ENCODE measurements at places on chromosomes 2 and 18.

DNA sequence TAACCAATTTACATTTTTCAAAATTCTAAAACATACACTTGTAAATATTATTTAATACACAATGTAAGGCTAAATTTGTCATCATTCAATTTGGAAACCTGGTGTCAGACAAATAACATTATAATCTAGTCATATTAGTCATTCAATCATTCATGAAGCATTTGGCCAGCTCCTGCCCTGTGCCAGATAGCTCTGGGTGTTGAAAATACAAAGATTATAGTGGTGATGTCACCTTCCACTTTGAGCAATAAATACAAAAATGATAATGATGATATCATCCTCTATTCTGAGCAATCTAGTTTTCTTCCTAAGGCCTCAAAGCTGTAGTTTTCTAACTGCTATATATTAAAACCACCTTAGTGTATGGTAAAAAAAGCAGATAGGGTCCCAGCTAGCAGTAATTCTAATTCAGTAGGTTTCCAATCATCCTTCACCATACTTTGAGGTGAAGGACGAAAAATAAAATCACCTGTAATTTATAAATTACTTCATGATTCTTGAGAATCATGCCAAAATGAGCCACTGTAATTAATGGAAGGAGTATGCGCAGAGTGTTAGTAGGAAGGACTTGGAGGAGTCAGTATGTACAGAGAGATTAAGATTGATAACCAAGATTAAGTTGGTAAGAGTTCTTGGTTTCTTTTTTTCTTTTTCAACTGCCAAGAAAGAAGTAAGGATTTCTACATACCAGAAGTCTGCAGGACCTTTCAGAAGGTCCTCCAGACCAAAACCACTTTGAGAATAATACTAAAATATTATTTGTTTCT lies 23.2 kb downstream of the MEMO1 start:
- DNase-seq: peak; percentile 91

DNA sequence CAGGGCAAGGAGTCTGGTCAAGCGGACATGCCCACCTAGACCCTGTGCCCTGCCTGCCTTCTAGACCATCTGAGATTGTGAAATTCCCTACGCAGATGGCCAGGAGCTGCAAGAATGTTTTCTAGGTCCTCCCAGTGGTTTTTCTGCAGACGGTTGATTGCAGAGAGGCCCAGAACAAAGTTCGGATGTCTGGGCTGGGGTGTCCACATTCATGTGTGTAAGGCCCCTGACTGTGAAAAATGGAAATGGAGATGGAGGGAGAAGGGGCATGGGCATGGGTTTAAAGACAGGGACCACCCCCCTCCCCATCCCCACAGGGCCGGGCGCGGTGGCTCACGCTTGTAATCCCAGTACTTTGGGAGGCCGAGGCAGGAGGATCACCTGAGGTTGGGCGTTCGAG lies 11.8 kb downstream of the ARHGAP25 start:
- DNase-seq: no peak

DNA sequence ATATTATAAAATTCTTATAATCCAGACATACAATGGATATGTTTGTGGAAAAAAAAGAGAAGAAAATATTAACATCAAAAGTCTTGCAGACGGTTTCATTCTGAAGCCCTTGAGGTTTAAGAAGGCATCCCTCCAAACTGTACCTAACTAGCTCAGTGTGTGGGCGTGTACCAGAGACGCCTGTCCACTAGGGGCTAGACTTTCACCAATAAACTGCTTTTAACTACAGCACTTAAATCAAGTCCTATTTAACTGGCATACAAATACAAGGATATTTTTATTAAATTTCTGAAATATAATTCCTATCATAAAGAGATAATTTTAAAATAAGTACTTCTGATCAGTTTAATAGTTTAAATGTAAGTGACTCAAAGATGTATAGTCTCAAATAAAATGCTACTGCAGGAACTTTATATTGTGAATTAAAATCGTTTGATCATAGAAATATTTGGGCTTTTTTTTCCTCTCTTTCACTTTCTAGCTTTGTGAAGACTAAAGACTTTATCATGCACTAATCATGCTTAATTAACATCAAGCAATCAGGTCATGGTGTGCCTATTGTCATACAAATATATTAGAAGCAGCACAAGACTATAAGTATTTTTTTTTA lies 437.7 kb downstream of the SATB2 start:
- DNase-seq: no peak

- DNase-seq: no peak
Measured at GRCh38 chr2:129458436-129458835, 521.0 kb upstream of the RAB6C start.

- no peak for DNase-seq
Measured at GRCh38 chr2:134142341-134142738, 111.5 kb upstream of the MGAT5 start.

DNA sequence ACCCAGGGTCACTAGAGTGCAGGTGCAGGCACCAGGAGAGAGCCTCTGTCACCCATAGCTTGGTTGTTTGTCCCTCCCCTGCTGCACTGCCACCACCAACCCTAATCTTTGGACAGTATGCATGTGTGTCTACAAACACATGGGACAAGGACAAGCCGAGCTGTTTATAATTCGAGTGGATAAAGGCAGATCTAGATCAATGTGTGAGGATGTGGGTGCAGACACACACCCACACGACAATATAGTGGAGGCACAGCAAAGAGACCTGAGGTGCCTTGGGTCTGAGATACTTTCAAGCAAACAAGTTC lies 199.2 kb downstream of the TNS1 start:
- no peak for DNase-seq

DNA sequence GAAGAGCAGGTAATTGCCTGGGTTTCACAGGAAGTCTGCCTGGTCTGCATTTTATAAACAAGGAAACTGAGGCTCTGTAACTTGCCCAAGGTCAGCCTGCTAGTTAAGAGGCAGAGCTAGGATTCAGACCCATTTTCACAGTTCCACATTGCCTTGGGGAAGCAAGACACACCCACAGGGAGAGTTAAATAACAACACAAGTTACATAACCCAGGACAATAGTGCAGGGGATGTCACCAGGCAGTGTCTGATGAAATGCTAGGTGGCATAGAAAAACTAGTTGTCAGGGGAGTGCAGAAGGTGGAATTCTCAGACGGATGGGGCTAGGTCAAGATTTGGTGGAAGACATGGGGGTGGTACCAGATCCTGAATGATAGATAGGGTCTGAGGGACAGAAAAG lies 69.7 kb downstream of the PRKCE start:
- DNase-seq: peak; percentile 17

DNA sequence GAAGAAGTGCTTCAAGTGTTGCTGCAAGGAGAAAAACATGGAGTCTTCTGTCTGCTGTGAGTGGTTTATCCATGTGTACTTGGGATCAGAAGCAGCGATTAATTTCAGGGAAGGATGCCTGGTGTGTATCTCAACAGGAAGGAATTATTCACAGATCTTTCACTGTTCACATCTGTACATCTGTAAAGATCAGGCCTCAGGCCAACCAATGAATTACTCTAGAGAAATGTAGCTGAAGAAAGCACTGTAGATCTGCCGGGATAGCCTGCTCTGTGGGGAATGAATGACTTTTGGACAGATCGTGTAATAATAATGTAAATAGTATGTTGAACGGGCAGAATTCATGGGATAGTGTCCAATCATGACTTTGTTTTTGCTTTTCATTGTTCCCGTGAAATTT lies 54.0 kb upstream of the SPP2 start:
- DNase-seq: no peak

DNA sequence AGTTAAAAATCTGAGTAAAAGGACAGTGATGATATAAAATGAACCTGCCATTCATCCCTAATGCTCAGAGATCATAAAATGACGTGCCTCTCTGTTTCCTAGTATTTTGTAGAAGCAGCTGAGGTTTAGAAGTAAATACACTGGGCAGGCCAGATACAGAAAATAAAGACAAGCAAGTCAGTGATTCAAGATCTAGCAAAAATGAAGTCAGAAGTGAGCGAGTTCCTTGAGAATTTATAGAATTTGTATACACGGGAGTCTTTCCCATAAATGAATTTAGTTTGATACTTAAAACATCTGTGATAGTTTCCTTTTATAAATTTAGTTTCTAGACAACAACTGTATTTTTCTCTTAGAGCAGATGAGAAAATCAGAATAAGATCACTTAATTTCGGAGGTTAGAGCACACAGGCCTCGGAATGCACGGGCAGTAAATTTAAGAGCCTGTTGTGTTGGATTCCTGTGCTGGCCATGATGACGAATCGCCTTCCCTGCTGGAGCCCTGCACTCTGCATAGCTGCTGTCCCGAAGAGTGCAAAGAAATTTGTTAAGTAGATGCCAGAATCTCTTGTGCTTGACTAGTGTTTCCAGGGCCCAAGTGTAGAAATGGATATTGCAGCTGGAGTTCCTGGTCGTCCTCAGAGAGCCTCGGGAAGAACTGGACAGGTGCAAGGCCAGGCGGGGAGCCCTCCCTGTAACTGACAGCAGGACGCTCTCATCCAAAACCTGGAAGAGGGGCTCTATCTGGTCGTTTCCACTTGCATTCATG lies 83.7 kb upstream of the RBM44 start:
- DNase-seq: no peak

DNA sequence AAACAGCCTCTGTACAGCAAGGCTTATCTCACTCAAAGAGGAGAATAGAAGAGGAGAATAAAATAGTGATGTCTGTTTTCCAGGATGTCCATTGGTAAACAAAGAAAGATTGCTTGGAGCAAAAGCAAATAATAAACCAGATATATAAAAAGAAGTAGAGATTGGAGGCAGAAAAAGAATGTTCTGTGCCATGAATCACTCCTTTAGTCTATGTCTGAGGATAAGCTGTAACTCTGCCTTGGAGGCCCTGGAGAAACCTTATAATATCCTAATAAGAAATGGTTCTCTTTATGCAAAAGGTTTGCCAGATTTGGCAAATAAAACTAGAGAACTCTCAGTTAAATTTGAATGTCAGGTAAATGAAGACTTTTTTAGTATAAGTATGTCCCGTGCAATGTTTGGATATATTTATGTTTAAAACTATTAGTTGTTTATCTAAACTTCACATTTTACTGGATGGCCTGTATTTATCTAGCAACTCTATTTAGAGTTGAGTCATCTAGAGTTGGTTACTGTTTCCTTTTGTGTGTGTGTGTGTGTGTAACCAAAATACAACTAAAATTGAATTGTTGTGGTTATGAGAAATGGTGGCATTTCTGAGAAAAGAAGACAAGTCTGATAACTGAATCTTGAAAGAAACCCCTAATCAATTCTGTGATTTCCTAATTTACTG lies 510.3 kb upstream of the SETBP1 start:
- DNase-seq: no peak

DNA sequence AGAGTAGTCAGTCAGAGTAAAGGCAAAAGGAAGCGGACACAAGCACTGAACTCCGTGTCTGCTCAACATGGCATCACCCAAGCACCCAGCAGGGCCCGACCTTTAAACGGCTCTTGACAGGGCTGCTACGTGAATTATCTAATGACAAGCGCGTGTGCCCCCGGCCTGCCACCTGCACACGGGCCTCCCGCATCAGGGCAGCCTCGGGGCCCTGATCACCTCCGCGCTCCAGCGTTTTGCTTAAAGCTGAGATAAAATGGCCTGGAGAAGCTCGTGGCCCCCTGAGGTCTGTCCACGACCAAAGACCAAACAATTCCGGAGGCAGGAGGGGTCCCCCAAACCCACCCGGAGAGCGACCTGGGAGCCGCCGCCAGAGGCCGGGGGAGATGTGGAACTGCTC lies 376 bp downstream of the NDUFA10 start:
- no peak for DNase-seq

GRCh38 chr18:10543277-10543676 lies 17.4 kb downstream of the NAPG start:
- DNase-seq: no peak

- no peak for DNase-seq
Measured at GRCh38 chr18:75115514-75115913, 93.4 kb downstream of the PTGR3 start.

DNA sequence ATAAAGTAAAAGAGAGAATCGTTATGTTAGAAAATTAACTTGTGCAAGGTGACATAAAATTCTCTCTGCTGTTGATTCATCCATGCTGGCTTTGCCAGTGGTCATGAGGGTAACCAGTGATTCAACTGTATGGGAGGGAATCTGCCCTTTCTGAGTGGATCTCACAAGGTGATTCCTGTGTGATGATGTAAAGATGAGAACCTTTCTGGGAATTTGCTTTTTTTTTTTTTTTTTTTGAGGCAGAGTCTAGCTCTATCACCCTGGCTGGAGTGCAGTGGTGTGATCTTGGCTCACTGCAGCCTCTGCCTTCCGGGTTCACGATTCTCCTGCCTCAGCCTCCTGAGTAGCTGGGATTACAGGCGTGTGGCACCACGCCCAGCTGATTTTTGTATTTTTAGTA lies 23.3 kb downstream of the RAB31 start:
- DNase-seq: peak; percentile 90

DNA sequence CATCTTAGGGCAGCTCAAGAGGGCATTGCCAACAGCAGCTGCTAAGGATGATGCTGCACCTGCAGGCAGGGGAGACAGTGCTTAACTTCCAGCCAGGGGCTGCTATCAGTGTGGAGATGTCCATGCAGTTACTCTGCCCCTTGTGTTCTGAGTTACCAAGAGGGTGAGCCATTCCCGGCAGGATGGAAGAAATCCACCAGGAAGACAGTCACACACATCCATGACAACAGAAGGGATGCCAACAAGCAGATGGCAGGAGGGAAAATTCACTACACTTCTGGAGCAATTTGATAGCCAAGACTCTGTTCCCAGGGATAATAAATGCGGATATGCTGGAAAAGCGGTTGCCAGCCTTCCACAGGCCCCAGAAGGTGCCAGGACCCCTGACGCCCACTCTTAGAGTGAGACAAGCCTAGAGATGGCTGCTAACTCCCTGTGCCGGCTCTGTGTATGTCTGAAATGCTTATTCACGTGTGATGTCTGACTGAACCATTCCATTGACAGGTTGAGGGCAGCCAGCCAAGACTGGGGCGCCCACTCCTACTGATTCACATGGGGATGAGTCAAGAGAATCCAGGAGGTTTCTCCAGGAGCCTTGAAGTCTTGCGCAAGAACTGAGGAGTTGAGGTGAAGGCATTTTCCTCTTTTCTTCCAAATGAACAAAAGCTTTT lies 24.5 kb downstream of the LOXHD1 start:
- DNase-seq: no peak

DNA sequence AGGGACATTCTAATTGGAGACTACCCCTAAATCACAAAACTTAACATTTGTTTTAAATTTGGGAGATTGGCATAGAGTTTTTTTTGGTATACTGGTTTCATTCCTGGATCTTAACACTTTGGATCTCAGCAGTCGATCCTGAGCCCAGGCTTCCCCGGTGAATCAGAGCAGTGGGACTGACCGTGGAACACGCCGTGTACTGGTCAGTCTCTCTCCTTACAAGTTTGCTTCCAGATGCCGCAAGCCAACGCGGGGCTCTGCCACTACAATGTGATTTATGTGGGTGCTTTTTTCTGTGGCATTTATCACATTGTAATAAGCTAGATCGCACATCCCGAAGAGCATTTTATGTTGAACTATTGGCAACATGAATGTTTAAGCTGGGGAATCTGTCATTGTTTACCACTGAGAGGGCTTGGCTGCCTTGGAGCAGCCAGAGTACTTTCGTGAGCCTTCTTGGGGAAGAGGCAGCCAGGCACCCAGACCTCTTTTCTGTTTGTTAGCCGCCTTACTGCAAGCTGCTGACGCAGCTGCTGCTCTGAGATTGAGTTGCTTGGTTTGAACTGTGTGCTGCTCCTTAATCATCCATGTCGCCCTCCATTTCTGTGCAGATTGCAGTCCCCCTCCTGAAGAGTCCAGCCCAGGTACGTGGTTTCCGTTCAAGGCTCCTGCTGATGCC lies 49.3 kb downstream of the COA5 start:
- peak; percentile 14 for DNase-seq
